ENCODE measurements at places on chromosomes 1 and 21.

DNA sequence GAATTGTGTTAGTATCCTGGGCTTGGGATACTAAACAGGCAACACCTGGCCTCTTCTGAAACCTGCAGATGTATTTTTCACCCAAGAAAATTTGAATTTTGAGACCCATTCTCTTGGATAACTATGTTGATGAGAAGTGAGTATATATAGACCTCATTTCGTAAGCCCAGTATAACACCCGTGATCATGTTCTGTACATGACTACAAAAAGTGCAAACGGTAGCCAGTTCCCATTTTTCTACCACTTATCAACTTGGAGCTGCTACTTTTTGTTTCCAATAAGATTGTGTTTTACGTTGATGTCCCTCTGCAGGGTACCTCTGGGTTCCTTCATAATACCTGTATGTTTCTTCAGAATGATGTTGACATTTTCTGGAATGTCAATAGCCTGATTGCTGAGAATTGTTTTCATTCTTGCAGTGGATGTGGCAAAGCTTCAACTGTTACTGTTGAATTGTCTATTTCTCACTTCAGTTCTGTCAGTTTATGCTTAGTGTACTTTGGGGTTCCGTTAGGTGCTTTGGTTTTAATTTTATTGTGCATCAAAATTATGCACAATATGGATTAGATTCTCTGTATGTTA is 48.1 kb downstream of the ZFYVE9 start:
- DNase-seq = peak; percentile 24

- DNase-seq = no peak
Observed at GRCh38 chr1:24507405-24507804, 4.8 kb downstream of the RCAN3 start.

- DNase-seq = no peak
Observed at GRCh38 chr1:226217273-226217672, 6.2 kb upstream of the MIXL1 start.

GRCh38 chr1:34190692-34191091 is 14.0 kb downstream of the C1orf94 start:
- DNase-seq = no peak

DNA sequence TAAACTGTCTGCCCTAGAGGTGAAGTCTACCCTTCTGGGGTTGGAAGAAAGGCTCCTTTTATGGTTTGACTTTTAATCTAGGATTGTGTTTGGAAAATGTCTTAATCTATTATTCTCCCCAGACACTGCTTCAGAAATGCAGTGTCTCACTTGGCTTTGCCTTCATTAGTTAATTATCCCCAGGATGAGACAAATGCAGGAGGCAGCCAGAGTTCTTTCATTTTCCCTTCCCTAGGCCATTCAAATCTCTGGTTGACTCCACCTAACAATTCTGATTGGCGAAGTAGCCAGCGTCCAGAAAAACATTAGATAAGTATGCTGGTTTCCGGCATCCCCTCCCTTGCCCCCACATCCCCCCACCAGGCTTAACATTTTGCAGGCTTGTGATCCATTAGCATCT is 325.8 kb upstream of the PBX1 start:
- no peak for DNase-seq

DNA sequence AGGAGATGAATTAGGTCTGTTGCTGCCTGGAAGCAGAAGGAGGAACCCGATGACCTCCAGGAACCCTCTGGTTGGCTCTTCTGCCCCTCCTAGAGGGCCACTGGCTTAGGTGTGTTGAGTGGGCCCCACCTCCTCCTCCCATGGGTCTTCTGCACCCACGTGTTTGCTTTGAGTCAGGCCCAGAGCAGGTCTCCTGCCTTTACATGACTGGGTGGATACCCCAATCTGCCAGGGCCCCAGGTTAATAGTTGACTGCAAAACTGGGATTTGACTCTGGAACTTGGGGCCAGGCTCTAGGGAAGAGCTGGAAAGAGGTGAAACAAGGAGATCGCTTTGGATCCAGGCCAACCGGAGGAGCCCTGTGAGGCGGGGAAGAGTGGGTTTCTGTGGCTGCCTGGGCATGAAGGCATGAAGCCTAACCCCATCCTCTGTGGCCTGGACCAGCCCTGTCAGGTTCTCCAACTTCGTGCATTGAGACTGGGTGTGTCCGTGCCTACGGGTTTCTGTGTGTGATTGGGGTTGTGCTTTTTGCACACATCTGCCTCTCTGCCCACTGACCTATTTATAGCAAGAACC is 7.8 kb upstream of the LAD1 start:
- DNase-seq = no peak

DNA sequence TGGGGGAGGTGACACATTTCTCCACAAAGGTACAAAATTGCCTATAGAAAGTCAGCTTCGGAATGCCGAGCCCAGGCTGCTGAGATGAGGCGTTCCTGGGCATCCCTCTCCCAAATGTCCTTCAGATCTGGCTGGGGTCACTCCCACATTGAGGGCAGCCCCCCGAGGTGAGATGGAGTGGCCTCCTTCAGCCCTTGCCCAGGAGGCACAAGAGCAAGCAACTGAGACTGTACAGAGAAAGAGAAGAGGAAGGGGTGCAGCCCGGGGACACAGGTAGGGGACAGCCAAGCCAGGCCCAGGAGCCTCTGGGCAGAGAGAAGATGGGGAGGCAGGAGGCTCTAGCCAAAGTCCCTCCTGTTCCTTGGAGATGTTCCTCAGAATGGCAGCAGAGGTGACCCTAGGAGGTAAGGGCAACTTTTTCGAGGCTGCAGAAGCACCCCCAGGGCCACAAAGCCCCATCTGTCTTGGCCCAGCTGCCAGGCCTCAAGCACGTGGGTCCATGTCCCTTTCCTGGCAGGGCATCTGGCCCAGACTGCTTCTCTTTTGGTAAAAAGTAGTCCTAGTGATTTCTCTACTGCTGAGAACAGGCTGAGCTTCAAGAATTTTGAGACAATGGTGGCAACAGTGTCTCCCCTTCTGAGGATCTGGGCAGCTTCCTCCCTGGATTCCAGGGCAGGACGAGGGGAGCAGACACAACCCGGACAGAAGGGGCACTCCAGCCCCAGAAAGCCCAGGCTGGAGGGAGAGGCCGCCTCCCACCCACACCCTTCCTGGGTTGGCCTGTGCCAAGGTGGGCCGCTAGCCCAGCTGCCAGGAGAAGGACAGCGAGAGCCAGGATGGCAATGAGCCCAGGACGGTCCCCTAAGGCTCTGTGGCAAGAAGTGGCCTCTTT is 68.0 kb downstream of the LRRN2 start:
- DNase-seq = no peak

GRCh38 chr1:94646786-94647555 is 105.4 kb upstream of the F3 start:
- no peak for DNase-seq

DNA sequence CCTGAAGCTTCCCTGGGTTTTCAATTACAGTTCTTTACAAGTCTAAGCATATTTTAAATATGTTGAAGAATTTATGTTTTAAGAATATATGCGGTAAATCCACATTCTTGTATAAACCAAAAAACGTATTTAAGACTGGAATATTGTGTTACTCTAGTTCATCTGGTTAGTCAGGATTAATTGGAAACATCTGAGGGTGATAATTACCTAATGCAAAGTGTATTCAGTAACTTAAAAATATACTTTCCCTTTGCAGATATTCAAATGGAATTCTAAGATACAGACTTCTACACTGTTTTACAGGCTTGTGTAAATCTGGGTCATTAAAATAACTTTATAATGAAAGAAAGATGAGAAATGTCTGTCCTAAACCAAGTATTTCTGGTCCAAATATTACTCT is 302.0 kb downstream of the VAV3 start:
- DNase-seq = no peak

DNA sequence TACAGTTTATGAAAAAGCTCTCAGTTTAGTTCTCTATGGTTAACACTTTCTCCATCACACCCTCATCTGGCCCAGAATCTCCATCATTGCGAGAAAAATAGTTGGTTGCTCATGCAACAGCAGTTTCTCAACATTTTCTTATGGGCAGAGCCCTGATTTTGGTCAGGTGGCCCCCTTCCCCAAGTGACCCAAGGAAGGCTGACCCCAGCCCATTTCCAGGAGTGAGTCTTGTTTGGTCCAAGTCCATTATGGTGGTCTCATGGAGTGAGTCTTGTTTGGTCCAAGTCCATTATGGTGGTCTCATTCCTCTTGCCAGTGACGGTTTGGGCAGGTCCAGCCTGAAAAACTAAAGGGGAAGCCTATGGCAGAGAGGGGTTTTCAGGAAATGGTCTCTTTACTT is 1.5 kb upstream of the TRIM62 start:
- DNase-seq = no peak

GRCh38 chr1:72869873-72870272 is 587.5 kb upstream of the NEGR1 start:
- no peak for DNase-seq

- DNase-seq = no peak
Observed at GRCh38 chr1:245388687-245389086, 233.9 kb downstream of the KIF26B start.

GRCh38 chr1:29858646-29859045 is 622.3 kb downstream of the PTPRU start:
- DNase-seq = no peak

- DNase-seq = no peak
Observed at GRCh38 chr1:113895098-113895497, 7.7 kb upstream of the BCL2L15 start.

GRCh38 chr1:201895913-201896807 is 7.5 kb downstream of the SHISA4 start:
- DNase-seq = peak; percentile 95

DNA sequence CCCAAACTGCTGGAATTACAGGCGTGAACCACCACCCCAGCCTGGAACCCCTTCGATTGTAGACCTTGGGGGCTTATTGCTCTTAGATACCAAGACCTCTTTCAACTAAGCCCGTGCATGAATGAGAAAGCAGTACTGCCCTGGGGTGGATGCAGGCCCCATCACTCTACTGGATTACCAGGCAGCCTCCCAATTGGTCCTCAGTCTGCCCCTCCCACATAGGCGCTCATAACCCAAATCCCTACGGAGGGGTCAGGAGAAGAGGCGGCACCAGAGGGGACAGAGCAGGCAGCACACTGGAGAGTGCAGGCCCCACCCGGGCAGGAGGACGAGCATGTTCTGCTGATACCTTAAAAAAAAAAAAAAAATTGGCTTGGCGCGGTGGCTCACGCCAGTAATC is 12.4 kb upstream of the STMN1 start:
- DNase-seq = no peak

DNA sequence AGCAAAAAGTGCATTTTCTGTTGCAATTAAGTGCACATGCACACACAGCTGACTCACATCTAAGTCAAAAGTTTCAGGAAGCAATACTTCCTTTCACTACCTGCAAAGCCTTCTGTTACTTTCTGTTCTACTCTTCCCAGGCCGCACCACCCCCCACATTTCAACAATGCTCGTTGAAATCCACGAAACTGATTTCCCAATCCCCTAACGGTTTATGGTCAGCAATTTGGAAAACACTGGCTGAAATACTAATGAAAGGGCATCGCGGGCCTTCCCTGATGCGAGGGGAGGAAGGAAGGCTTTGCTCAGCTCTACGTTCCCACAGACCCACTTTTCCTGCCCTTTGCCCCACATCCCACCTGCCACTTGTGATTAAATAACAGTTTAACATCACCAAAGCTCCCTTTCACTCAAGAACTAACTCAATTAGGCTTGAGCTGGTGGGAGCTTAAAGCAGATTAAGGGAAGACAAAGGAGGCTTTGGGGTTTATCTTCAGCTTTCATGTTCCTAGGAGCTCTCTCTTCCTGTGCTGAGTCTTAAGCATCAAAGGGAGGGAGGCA is 243.2 kb upstream of the RAB4A start:
- peak; percentile 85 for DNase-seq

DNA sequence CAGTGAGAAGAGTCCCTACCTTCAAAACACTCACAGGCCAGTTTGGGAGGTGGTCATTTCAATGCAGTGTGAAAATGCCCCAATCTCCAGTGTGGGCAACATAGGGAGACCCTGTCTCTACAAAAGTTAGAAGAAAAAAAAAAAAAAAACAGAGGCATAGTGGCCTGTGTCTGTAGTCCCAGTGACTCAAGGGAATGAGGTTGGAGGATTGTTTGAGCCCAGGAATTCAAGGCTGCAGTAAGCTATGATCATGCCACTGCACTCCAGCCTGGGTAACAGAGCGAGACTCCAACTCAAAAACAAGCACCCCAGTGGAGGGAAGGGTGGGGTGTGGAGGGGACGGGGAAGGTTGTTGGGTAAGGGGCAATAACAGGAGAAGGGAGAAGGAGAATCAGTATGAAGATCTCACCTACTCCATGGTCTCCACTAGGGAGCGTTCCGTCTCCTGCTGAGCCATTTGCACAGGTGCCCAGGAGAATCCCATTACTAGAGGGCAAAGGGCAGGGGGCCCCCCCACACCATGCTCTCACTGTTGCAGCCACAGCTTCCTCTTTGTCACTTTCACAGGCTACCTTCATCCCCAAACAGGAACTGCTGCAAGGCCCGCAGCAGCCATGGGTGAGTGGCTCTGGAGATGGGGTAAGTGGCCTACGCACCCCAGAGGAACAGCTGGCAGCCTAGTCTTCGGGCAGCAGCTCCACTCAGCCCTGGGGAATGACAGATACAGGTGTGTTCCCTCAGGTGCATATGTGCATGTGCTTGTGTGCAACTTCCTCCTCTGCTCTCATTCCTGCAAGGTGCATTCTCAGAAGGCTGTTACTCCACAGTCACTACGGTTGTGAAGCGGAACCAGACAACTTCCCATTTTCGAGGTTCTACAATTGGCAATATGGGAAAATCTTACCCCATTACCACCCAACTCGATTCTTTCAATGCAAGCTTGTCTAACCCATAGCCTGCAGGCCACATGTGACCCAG is 87.9 kb upstream of the LYST start:
- DNase-seq = peak; percentile 90

DNA sequence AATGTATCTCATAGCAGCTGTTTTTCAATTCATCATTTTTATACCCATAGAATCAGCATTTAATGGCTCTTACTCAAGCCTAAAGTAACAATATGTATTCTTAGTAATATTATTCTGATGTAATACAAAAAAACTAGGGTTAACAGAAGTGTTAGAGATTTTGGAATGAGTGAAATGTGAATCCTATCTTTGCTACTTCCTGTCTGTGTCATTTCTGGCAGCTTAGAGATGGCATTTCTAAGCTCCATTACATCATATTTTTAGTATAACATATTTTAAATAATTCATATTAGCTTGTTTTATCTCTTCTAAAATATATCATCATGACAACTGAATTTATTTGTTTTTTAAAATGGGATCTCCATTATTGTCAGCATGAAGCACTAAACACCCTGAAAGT is 90.2 kb downstream of the LRRC7 start:
- DNase-seq = no peak

DNA sequence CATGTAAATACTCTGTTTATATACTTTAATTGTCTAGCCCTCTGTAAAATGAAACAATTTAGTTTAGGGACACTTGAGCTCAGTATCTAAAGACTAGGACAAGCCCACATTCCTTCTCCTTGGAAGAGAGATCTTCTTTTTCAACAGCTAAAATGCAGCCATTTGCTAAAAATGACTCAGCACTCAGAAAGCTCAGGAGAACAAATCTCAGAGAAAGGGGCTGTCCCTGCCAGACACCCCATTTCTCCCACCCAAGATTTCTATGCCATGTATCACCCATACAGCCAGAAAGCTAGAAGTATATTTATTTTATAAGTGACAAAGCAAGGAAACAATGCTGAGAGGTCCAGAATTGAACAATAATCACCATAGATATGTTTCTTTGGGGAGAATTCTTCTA is 23.2 kb upstream of the PRDX6 start:
- no peak for DNase-seq

Data from suppressor macrophage (primary cell).